NCI-H1105 treated with DMSO at 0.1 percent for 48 hours (cell line): ENCODE measurements at places on chromosomes 7 and 10.

DNA sequence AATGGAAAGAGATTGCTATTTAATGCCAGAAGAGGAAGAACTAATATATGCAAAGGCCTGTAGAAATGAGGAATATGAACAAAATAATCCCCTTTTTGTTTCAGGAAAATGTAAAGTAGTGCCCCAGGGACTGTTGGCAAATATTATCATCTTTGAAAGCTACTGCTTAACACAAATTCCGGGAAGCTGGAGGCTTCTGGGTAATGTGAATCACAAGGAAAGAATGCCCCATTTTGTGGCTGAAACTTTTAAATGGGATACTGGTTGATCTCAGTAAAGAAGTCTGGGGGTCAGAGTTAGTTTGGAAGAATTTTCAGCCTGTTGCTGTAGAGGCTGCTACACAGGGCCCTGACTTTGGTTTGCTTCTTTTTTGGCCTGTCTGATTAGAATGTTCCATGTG, 141.0 kb downstream of the PTEN start:
- no peak for DNase-seq

DNA sequence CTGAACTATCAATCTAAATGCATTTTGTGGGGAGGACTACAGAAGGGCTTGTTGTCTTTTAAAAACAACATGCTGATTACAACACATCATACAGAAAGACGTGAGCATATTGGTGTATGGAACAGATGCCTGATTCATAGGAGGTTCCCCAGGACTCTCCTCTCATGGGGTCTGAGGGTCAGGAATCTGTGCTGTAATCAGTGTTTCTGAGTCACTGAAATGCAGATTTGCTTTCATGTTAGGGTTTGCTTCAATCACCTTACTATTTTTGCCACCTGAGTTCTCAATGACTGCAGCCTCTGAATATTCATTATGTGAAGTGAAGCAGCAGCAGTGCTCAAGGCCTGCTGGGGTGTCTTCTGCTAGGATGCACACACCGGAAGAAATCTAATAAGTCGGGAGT, 550 bp upstream of the ANK3 start:
- no peak for DNase-seq

DNA sequence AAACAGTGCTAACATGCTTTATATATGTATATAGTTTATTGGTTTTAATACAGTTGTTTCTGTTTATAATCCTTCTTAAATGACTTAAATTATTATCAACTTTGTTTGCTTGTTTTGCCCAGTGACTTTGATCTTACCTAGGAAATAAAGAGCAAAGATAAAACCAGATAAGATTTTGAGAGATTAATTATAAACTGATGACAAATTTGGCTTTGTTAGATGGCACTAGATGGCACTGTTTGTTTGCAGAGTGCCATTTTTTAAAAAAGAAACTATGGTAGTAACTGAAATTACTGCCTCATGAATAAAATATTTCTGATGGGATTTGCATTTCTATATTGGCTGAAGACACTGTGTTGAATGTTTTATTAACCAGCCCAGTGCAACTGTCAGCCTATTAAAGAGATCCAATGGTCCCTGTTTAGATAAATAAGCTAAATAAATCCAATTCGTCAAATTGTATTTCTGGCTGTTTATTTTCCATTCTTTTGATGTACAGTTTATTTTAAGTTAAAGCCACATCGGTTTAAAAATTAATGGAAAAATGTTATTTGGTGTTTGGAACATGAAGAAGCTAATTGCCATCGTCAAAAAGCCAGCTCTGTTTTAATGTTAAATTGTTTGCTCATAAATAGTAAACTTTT, 28.7 kb downstream of the VTI1A start:
- peak; percentile 1 for DNase-seq

DNA sequence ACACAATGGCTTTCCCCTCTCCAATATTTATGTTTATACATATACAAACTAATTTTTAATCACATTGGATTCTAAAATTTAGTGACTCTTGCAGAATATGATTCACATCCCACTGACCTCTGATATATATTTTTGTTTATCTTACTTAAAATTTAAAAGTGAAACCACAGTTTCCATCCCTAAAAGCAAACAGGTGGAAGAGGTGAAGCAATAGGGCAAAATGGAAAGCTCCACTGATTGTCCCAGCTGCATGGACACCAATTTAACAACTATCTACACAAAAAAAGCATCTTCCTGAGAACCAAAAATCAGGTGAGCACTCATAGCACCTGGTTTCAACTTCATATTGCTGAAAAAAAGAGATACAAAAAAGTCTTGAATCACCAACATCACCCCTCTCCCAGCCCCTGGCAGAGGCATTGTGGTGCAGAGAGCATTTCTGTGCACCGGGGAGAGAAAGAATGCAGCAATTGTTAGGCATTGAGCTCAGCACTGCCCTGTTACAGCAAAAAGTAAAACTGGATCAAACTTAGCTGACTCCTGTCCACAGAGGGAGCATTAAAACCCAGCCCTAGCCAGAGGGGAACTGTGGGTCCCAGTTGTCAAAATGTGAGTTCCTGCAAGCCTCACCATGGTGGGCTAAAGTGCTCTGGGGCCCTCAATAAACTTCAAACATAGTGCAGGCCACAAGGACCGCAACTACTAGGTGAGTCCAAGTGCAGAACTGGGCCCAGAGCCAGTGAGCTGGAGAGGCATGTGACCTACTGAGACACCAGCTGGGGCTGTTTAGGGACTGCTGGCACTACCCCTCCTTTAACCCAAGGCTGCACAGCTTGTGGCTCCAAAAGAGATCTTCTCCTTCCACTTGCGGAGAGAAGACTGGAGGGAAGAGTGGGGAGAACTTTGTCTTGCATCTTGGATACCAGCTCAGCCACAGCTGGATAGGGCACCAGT, 92.1 kb downstream of the SIRT1 start:
- no peak for DNase-seq

- DNase-seq = no peak
Measured at GRCh38 chr10:60093317-60093716, 187.0 kb upstream of the CCDC6 start.

DNA sequence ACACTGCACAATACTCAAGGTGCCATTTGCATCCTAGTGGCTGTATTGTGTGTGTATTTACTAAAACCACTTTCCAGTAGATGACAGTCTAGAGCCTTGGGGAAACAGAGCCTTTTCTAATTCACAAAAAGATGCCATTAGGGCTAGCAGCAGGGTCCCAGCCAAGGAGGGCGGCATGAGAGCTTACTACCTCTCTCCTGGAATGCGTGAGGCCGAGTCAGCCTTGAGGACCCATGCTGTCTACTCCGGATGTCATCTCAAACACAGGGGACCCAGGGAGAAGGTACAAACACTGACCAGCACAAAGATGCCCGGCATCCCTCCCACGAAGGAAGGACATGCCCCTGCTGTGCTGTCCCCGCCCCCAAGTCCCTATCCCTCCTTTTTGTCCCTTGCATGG, 65.5 kb downstream of the CYCS start:
- DNase-seq = no peak

DNA sequence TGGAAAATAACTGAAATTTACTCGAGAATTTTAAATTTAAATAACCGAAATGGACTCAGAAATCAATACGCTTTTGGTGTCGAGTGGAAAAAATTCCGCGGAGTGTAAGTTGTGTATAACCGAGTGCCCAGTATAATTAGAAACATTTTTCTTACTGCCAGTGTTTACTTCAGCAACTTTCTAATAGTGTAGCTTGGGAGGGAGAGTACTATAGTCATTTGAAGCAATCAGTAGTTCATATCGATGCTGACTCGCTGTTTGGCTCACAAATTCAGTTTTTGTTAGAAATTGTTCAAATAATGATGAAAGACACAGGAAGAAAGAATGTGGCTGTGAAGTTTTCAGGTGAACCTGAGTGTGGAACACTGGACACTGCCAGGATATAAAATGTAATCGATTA, 658.6 kb upstream of the FOXK1 start:
- DNase-seq = no peak

- no peak for DNase-seq
Measured at GRCh38 chr10:4061441-4061951, 276.5 kb upstream of the KLF6 start.

GRCh38 chr10:50405723-50406122, 154.4 kb upstream of the ASAH2 start:
- DNase-seq = no peak

DNA sequence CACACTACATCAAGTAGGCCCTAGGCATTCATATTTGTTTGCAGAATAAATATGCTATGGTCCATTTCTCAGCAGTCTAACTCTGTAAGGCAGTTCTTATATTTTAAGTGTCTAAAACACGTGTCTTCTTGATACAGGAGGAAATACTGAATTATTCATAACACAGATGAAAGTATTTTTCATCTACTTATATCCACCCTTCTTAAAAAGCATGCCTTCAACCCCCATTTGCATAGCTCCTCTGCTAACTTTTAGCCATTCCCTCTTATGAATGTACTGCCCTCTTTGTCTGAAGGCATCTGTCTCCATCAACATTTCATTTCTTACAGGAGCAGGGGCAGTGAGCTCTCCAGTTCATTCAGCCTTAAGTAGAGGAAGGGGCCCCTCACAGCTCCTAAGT, 57.7 kb downstream of the ZFAND4 start:
- DNase-seq = no peak

GRCh38 chr10:131129544-131129943, 182.0 kb downstream of the TCERG1L start:
- no peak for DNase-seq

- no peak for DNase-seq
Measured at GRCh38 chr10:97795886-97796285, 24.1 kb upstream of the SFRP5 start.

GRCh38 chr7:11751315-11751714, 80.7 kb downstream of the THSD7A start:
- DNase-seq = no peak

GRCh38 chr10:31822150-31822549, 106.5 kb downstream of the ARHGAP12 start:
- DNase-seq = no peak

GRCh38 chr7:105429746-105430612, 41.3 kb upstream of the SRPK2 start:
- peak; percentile 67 for DNase-seq

GRCh38 chr7:91180746-91181145, 83.5 kb upstream of the FZD1 start:
- no peak for DNase-seq

GRCh38 chr10:112539340-112539739, 92.3 kb downstream of the VTI1A start:
- peak; percentile 77 for DNase-seq

- DNase-seq = peak; percentile 0
Measured at GRCh38 chr10:125812128-125812750, 10.8 kb downstream of the UROS start.

GRCh38 chr7:46713868-46714596, 793.0 kb upstream of the IGFBP3 start:
- no peak for DNase-seq

DNA sequence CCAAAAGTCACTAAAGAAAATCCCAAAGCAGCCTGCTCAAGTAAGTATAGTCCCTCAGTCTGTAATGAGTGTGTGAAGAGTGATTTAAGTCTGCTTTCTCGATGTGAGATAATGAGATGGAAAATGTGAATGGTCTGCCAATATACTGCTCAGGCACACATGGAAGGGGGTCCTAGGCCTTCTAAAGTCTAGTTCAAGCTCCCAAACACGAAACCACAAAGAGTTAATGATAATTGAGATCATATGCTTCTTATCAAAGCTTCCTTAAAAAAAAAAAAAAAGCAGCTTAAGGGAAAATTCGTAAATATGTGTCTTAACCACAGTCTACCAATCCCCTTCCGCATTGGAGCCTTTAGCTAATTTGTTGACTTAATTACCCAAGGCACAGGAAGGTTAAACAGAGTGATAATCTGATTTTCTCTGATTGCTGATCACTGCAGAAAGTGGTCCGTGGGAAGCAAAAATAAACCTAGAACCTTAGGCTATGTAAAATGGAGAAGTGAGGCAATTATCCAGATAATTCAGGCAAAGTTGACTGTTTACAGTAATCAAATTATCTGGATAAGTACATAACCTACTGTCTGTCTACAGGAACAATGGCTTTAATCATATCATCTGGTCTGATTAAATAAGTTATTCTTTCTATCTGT, 172.9 kb downstream of the MBL2 start:
- DNase-seq = no peak

- no peak for DNase-seq
Measured at GRCh38 chr10:103502849-103503660, 9.6 kb downstream of the NEURL1 start.

DNA sequence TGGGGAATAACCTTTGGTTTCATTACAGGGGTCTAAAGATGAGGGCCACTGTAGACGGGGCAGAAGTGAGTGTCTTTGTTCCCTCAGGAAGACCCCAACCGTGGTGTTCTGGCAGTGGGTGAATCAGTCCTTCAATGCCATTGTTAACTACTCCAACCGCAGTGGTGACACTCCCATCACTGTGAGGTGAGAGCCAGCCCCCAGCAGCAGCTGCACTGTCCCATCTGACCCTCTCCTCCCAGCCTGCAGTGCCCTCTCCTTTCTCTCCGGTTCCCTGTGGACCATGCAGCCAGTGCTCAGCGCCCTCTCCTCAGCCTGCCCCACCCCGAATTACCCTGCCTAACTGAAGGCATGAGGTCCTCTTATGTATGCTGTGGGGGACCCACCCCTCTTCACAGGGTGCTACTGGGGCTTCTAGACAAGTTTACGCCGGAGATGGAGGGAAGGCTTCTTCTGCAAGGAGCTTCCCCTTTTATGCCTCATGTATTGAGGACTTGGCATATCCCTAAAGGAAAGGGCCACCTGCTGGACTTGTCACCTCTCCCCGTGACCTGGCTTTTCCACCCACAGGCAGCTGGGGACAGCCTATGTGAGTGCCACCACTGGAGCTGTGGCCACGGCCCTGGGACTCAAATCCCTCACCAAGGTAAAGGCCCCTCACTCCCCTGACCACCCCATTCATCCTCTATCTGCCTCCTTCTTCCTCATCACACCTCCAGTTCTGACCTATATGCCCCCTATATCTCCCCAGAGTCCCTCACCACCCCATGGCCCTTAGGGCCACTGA, 5.1 kb downstream of the SFXN3 start:
- no peak for DNase-seq

DNA sequence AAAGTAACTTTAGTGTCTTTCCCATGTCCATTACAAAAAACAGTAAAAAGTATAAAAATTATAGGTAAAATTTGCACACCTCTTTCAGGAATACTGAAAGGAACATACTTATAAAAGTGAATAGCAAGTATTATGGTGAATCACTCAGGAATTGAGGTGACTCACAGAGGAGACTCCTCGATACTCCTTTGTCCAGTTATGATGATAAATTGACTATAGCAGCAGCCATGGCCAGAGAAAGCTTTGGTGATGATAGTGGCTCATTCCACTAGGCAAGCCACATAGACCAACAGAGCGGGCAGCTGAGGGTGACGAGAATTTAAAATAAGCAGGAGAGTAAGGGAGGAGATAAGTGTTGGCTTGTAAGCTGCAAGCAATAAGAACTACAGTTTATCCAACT, 1231.1 kb upstream of the CELF2 start:
- no peak for DNase-seq

- DNase-seq = no peak
Measured at GRCh38 chr7:151232917-151233701, 826 bp downstream of the CHPF2 start.

DNA sequence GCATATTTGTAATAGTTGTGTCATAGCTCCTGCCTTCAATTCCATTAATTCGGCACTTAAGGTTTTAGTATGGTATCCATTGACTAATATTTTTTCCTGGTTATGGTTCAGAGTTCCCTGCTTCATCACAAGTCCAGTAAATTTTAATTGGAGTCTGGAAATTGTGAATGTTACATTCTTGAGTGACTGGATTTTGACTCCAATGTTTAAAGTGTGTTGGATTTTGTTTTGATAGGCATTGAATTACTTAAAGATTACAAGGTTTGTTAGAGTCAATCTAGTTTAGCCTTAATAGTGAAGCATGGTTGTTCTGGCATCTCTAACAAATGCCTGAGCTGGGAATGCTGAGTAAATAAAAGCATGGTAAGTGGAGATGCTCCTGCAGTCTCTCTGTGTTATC, 326.6 kb upstream of the IGFBP3 start:
- DNase-seq = no peak
